SW 1271 (cell line): ENCODE measurements at places on chromosomes 3 and 15.

DNA sequence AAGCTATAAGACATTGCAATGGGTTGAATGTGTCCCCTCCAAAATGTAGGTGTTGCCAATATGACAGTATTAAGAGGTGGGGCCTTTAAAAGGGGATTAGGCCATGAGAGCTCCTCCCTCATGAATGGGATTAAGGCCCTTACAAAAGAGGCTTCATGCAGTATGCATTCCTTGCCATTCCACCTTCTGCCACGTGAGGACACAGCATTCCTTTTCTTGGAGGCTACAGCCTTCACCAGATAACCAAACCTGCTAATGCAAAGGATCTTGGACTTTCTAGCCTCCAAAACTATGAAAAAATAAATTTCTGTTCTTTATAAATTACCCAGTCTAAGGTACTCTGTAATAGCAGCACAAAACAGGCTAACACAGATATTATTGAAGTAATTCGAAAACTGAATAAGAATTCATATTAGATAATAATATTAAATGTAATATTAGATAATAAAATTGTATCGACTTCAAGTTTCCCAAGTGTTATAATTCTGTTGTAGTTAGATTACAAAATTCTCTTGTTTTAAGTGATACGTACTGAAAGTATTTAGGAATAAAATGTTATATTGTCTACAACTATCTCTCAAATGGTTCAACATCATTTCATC, 29.4 kb upstream of the ATP8B4 start:
- peak; percentile 15 for DNase-seq

DNA sequence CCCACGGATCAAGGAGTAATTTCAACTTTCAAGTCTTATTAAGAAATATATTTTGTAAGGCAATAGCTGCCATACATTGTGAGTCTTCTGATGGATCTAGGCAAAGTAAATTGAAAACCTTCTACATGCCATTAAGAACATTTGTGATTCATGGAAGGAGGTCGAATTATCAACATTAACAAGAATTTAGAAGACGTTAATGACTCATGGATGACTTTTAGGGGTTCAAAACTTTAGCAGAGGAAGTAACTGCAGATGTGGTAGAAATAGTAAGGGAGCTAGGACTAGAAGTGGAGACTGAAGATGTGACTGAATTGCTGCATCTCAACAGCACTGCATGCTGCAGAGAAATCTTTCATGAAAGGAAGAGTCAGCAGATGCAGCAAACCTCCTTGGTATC, 48.1 kb upstream of the DCUN1D1 start:
- DNase-seq: no peak

GRCh38 chr15:45962733-45963132, 327.9 kb downstream of the SQOR start:
- no peak for DNase-seq

- no peak for DNase-seq
These were observed 64.2 kb downstream of the TNIK start for GRCh38 chr3:171396048-171396447.

DNA sequence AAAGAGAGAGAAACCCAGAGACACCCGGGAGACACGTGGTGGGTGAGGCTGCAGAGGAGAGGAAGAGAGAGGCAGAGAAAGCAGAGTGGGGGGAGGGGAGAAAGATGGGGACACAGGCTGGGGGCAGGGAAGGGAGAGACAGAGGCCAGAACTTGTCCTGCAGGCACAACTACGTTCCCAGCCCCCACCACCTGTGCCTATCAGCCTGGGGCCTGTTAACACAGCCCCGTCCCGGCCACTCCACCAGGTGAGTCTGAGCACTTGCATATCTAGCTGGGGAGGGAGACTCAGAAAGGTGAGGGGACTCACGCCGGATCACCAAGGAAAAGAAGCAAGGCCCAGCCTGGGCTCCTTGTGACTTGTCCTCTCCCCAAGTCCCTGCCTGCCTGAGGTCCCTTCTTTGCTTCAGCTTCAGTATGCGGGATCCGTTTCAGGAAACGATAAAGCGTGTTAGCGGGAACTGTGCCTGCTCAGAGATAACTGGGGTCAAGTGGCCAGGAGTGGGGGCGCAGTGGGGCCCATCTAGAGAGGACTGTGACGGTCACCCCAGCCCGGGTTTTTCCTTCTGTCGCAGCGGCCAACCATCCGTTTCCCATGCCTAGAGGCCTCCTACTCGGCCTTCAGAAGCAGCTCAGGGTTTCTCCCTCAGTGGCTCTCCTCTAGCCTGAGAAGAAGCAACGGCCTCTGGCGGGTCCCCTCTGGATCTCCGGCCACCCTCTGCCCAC, 10.3 kb downstream of the LINGO1 start:
- no peak for DNase-seq

- DNase-seq: no peak
These were observed 98.1 kb downstream of the TPRA1 start for GRCh38 chr3:127492426-127492825.

- DNase-seq: no peak
These were observed 1.4 kb downstream of the DLEC1 start for GRCh38 chr3:38040401-38040800.

GRCh38 chr15:71962537-71962936, 152.2 kb downstream of the NR2E3 start:
- no peak for DNase-seq

DNA sequence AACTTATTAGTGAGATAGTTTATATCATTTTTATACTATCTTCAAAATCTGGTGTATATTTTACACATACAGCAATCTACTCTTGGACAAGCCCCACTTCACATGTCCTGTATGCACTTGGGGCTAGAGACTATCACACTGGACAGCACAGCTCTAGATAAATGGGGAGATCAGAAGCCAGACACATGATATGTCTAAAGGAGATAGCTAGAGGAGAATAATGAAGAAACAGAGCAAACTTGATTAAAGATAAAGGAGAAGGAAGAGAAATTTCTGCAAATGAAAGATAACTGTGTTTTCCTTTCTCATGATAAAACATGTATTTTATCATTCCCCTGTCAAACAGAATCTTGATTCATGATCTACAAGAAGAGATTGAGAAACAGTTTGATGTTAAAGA, 13.0 kb downstream of the CPA3 start:
- no peak for DNase-seq

DNA sequence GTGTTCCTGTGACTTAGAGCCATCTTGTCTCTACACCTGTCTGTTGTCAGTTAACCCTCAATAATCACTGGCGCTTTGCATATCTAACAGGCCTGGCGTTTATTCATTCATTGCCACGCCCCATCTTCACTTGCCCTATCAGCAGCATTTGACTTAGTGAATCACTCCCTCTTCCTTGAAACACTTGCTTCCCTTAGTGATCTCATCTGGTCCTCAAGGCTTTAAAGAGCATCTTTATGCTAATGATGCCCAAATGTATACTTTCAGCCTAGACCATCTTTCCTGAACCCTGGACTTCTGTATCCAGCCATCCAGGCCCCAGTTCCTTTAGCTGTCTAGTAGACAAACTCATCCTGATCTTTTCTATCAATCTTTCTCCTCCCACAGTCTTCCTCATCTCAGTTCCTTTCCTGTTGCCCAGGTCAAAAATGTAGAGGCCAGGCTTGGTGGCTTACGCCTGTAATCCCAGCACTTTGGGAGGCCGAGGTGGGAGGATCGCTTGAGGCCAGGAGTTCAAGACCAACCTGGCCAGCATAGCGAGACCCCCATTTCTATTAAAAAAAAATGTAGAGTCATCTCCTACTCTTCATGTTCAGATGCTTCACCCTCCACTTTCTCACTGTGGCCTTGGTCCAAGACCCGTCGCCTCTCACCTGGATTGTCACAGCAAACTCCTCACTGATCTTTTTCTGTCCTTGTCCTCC, 1.4 kb upstream of the IGDCC4 start:
- DNase-seq: no peak
